Smooth muscle cell of the brain vasculature (primary cell): ENCODE measurements at places on chromosomes 12 and 14.

GRCh38 chr12:9792961-9793617 lies 32.4 kb upstream of the CD69 start:
- no peak for DNase-seq

- no peak for DNase-seq
These were observed 165.6 kb downstream of the PRKCH start for GRCh38 chr14:61486930-61487495.

DNA sequence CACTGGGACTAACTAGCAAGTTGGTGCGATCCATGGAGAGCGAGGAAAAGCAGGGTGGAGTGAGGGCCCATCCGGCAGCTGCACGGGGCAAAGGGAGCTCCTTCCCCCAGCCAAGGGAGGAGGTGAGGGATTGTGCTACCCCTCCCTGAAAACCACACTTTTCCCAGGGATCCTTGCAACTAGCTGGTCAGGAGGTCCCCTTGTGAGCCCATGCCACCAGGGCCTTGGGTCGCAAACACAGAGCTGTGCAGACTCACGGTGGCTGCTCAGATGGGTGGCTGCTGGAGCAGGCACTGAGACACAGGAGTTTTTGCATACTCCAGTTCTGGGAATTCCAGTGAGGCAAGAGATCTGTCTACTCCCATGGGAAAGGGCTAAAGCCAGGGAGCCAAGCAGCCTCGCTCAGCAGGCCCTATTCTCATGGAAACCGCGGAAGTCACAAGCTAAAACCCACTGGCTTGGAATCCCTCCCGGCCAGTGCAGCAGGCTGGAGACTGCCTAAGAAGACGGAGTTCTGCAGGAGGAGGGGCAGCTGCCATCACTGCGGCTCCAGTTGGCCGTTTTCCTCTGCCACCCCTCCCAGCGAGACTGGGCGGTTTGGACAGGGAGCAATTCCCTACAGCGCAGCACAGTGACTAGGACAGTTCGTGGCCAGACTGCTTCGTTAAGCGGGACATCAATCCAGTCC lies 10.9 kb upstream of the ZNF705A start:
- DNase-seq = peak; percentile 61

DNA sequence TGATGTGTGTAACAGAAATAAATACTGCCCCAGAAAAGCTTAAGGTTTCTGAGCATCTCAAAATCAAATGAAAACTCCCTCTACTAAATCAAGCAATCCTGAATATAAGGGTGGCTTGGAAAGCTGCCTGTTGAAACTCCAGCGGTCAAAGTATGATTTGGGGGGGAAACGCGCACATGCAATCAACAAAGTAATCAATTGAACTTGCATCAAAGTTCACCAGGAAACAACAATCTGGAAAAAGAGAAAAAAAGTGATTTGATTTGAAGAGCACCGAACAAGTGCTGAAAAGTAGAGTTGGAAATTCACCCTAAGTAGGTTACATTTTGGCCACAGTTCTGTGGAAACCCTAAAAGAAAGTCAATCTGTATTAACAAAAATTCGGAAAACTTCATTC lies 700 bp downstream of the CNIH1 start:
- no peak for DNase-seq

DNA sequence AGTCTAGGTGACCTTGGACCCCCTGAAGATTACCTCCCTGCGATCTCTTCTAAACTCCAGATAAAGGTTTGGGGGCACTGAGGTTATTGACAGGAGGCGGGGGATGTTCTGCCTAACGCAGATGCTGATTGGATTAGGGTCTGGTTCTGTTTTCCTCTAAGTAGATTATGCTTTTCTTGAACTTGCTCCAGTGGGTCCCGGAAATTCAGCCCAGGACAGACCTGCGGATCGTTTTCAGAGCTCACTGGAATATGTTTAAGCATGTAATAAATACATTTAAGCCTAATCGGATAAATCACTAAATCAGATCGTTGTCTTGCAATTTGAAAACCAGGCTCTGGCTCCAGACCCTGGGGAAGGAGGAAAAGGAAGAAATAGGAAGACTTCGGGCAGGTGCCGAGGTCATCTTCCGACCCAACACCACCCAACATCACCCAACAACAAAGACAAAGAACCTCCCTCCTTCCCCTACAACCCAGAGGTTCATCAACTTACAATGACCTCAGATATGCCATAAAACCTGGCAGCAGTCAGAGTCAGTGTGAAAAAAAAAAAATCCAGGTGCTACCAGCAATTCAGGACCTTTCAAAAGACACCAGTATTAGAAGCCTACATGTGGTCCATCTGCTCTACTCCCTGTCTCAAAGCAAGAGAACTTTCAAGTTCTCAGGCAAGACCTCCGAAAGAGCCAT lies 148.4 kb downstream of the KSR2 start:
- DNase-seq = no peak
